ENCODE measurements at places on chromosomes 6 and 20.

DNA sequence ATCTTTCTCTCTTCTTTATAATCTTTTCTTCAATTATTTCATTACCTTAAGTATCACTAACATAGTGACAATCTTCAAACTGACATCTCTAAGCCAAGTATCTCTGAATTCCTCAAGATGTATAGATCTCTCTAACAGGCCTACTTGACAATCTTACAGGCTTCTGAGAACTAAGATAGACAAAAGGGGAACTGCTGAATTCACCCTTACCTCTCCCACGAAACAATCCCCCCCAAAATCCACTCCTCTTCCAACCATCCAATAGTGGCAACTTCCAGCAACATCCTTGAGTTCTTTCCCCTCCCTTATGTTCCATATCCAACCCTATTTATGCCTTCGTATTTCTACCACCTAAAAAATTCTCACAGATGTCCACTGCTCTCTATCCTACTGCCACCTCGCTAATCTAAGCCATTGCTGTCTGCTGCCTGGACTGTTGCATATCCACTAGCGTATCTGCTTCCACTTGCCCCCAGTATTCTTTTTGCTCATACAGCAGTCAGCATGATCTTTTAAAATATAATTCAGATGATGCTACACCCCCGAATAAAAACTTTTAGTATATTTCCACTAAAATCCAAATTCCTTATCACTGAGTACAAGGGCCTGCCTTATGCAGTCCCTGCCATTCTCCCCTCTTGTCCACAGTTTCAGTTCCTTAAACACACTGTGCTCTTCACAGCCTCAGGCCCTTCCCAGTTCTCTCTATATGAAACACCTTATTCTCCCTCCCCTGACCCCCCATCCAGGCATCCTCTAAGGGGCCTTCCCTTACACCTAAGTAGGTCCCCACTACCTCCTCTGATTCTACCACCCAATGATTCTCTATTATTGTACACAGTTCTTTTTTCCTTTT is 8.0 kb downstream of the REPS1 start:
- no peak for DNase-seq

- DNase-seq, result no peak
These were observed 57.2 kb upstream of the MYL9 start for GRCh38 chr20:36483919-36484808.

DNA sequence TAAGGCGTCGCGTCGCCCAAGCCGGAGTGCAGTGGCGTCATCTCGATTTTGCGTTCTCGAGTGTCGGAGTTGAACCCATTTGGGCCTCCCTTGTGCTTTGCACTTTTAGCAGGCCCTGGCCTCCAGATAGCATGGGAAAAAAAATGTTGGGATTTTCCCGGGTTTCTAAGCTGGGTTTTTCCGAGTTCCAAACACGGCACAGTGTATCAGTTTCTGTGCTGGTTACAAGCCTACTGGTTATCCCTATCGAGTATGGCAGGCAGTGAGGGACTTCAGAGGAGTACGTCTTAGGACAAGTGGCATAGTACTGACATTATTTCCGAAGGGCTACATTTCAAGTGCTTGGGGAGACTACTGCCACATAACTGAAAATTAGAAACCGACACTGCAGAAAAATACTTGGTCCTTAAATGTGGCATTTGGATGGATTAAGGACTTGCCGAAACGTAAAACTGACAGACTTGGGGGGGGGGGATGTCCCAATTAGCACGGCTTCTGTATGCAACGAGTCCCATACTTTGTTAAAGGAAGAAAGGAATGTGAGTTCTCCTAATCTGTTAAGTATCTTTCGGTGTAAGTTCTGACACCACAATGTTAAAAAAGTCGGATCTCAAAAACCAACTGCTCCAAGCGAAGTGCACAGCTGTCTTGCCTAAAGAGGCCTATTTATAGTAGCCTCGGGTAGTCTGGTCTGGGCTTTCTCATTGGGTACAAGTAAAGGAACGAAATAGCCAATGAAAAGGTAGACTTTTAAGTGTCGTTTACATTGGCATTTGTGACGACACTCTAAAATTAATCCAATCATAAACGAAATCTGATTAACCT is 70.2 kb downstream of the HFE start:
- peak; percentile 98 for DNase-seq

DNA sequence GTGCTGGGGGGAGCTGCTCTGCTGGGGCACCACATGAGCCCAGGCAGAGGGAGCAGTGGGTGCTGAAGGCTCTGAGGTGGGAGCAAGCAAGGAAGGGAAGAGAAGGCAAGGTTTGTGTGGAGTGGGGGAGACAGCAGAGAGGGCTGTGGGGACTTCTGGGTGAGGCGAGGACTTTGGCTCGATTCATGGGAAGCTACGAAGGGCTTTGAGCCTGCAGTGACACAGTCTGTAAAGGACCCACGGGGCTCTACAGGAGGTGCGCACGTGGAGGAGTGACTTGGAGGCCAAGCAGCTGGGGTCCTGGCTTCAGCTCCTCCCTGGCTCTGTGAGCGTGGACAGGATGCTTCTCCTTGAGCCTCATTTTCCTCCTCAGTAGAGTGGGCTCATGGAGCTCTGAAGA is 29.1 kb upstream of the CSNK2A1 start:
- no peak for DNase-seq

GRCh38 chr6:14948586-14949245 is 297.2 kb upstream of the JARID2 start:
- no peak for DNase-seq

DNA sequence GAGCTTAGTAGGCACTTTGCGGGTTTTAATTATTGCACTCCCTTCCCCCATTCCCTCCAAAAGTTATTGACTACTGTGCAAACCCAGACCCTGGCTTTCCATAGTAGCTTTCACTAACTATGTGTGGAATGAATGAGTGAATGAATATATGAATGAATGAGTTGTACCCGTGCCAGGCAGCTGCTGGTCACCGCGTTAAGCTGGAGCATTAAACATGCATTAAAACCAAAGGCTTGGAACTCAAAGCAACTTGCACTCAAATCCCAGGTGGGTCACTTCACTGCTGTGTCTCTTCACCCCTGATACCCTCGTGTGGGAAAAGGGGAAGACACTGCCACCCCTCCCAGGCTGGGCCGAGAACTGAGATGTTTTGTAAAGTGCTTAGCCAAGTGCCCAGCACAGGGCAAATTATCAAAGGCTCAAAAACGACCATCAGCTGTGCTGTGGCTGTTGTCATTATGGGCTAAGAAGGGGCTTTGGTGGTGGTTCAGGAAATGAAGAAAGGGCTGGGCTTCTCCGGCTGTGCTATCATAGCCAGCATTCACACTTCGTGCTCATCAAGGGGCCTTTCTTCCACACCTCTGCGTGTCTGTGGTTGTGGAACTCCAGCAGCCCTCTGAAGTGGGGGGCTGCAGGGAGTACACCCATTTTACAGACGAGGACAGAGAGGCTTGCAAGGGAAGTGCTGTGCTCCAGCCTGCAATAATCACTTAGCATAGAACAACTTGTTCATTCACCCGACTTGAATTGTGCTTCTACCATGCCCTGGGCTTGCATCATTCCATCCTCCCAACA is 60.2 kb upstream of the STX16 start:
- DNase-seq, result no peak

DNA sequence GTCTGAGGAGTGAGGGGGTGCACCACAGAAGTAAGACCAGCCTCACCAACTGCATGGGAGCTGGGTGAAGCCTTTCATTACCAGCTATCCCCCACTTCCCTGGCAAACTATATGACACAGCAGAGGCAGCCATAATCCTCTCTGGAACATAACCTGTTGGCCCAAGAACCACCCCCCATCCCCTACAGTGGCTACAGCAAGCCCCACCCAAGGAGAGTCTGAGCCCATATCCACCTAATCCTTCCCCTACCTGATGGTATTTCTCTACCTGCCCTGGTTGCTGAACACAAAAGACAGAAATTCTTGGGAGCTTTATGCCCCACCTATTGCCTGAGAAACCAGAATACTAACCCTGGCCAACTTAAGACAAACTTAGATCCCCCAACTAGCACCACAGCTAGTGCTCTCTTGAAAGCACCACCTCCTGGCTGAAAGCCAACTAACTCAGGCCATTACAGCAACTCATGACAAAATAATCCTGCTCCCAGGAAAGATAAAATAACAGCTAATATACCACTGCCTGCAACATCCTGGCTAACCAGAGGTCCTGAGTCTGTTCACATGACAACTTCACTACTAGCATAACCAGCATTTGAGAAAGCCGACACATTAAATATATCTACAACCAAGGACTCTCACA is 11.2 kb downstream of the RNGTT start:
- no peak for DNase-seq

GRCh38 chr20:54068495-54068894 is 1.9 kb downstream of the BCAS1 start:
- DNase-seq, result no peak

DNA sequence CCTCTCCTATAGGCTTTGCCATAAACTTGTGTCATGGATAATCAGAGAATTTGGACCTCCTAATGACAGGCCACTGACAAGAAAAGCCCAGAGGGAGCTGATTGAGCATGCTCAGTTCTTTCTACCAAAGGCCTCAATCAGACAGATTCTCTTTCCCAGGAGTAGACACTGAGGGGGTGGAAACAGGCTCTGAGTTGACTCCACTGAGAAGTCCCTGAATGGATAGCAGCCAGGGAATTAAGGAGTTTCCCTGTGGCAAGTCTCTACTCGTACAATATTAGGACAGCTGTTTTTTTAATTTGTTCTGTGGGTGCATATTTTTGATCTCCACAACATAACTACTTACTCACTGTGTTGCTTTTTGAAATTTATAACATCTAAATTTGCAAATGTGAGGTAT is 63.3 kb downstream of the SLC16A10 start:
- DNase-seq, result no peak

- no peak for DNase-seq
These were observed 1.7 kb downstream of the IP6K3 start for GRCh38 chr6:33744895-33745546.

- DNase-seq, result no peak
These were observed 920 bp downstream of the ZBTB12 start for GRCh38 chr6:31900917-31901414.

- no peak for DNase-seq
These were observed 16.6 kb downstream of the DSE start for GRCh38 chr6:116387374-116387773.

GRCh38 chr20:32230707-32231106 is 23.0 kb downstream of the POFUT1 start:
- no peak for DNase-seq

GRCh38 chr6:76866091-76866915 is 597.0 kb downstream of the HTR1B start:
- DNase-seq, result no peak

All from SIG-M5 (cell line).